ENCODE measurements at places on chromosomes 7 and 10.

GRCh38 chr10:99346247-99346646 is 17.1 kb downstream of the CNNM1 start:
- no peak for DNase-seq

DNA sequence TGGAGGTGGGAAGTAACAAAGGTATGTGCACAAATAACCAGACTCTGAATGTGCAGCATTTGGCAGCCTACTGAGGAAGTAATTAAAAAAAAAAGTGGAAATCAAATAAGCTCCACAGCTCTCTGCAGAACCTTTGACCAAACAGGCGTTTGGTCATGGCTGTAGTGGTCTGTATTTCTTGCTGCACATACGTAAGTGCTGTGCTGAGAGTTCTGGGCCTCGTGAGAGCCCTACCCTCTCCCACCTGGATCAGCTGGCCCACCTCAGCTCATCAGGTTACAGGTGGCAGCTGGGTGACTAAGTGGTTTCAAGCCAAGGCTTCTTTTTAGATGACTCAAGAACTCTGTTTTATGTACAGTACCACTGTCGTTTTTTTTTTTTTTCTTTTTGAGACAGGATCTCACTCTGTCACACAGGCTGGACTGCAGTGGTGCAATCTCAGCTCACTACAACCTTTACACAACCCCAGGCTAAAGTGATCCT is 178.2 kb upstream of the KLF6 start:
- DNase-seq = no peak

- DNase-seq = no peak
Observed at GRCh38 chr7:142413280-142414000, 155.6 kb upstream of the PRSS58 start.

GRCh38 chr10:35574924-35575352 is 30.2 kb upstream of the GJD4 start:
- DNase-seq = no peak

DNA sequence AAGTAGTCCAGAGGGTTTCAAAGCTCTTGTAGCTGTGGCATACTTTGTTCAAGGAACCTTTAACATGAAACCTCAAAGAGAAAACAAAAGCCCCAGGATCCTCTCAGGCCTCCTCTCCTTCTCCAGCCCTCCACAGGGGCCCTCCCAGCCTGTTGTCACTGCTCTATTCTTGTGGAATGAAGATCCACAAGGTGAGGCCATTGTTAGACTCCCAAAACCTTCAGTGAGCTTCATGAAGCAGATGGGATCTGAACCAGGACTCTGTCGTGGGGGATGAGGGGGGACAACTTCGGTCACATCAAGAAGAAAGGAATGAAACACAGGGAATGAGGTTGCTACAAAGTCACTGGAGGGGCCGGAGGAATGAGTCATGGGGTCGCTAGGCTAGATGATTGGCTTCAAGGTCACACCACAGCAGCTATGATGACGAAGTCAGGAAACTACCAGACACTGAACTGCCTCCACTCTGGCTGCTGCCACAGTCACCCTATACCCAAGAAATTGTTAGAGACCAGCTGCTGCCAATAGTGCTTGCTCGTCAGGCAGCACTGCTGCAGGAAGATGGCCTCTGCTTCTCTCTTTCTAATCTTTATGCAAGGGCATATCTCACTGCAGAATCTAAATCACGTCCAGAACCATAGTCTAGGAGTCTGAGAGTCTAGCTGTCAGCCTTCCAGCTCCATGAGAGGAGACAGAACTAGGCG is 208.8 kb downstream of the HIBADH start:
- DNase-seq = no peak

DNA sequence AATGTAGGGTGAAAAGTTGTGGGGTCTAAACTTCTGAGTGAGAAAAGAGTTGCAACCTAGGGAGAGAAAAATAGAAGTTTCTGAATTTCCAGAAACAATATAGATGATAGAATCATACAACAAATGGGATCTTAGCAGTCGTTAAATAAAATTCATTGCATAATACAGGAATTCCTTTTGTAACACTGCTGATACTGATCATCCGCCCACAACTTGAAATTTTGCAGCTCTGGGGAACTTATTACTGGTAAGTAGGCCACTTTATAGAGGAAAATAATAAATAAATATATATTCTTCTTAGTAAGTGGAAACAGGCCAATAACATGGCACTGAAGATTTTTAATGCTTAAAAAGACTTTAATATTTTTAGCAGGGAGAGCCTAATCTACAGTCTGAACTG is 81.9 kb upstream of the SMIM30 start:
- no peak for DNase-seq

GRCh38 chr7:110856704-110857103 is 234.2 kb upstream of the LRRN3 start:
- no peak for DNase-seq

DNA sequence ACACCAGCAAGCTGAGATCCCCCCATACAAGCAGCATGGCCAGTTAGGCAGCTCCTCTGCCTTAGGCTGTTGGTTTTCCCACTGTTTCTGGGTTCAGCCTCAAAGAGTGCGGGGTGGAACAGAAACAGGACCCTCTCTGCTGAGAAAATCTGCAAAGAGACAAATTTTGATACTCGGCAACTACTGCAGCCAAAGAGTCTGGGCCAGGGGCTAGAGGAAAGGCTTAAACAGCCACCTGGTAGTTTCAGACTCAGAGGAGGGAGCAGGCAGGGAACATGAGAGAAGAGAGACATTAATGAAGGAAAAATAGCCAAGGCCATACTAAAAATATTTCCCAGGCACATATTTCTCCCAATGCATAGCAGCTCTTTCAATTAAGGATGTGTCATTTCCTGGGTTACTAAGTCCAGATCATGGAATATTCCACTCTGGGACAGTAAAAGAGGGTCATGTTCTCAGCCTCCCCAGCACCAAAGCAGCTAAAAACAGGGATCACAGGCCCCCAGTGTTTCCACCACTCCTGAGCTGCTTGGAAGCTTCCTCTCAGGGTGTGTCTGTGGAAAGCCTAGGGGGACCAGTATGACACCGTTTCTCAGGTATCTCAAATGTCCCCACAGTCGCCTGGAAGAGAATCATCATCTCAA is 29.8 kb downstream of the PDLIM1 start:
- DNase-seq = no peak

GRCh38 chr10:29714096-29714874 is 79.5 kb upstream of the SVIL start:
- DNase-seq = no peak

GRCh38 chr7:100430493-100431285 is 1.1 kb downstream of the MEPCE start:
- DNase-seq = no peak

- DNase-seq = peak; percentile 63
Observed at GRCh38 chr7:65722361-65722792, 150.5 kb upstream of the VKORC1L1 start.

DNA sequence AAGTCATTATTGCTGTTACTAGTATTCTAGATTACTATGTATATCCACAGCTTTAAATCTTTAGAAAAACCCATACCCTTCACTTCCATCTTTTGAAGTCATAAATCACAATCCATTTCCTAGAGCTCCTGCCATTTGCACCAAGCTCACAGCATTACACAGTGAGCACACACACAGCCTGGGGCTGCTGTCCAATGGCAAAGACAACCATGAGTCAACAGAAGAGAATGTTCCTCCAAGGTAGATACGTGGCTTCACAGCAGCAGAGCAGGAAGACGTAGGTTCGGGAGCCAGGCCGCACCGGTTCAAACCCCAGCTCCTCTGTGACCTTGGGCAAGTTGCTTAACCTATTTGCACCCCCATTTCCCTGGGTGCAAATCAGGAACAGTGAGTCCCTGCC is 234.6 kb downstream of the DIP2C start:
- DNase-seq = no peak

GRCh38 chr7:22607180-22607579 is 107.2 kb upstream of the STEAP1B start:
- no peak for DNase-seq

DNA sequence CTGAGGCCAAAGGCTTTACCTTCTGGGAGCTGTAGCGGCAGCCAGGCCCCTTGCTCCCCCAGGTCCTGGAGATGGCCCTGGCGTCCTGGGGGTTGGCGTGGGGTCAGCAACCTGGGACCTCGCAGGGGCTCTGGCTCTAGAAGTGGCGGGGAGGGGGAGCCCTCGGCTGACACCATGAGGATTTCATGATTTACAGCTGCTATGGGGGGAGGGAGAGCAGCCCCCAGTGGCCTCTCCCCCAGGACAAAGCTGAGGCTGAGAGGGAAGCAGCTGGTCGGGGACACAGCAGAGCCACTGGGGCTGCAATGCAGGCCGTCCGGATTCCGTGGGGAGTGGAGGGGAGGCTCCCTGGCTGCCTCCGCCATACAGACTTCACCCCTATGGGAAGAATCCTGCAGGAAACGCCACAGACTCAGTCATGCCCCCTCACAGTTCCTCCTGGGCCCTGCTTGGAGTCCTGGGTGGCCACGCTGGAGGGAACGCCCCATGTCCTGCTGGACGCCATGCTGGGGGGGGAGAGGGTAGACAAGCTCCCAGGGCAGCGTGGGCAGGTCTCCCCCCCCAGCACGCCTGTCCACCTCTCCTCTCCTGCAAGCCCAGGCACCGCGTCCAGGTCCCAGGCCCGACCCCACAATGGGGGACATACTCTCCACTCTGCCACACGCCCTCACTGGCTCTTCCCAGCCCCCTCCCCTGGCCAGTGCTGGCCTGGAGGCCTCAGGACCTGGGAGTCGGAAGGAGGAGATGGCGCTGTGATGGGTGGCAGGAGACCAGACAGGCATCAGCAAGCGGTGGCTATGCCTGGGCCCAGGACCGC is 243.6 kb downstream of the ELFN1 start:
- DNase-seq = no peak

GRCh38 chr7:125504848-125505247 is 575.2 kb upstream of the POT1 start:
- DNase-seq = no peak

- DNase-seq = no peak
Observed at GRCh38 chr10:80504897-80505465, 32.7 kb upstream of the SH2D4B start.

DNA sequence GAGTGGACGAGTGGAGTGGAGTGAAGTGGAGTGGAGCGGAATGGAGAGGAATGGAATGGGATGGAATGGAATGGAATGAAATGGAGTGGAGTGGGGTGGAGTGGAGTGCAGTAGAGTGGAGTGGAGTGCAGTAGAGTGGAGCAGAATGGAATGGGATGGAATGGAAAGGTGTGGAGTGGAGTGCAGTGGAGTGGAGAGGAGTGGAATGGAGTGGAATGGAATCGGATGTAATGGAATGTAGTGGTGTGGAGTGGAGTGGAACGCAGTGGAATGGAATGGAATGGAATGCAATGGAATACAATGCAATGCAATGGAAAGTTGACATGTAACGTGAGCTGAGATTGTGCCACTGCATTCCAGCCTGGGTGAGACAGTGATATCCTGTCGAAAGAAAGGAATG is 46.4 kb downstream of the ZNF716 start:
- no peak for DNase-seq

DNA sequence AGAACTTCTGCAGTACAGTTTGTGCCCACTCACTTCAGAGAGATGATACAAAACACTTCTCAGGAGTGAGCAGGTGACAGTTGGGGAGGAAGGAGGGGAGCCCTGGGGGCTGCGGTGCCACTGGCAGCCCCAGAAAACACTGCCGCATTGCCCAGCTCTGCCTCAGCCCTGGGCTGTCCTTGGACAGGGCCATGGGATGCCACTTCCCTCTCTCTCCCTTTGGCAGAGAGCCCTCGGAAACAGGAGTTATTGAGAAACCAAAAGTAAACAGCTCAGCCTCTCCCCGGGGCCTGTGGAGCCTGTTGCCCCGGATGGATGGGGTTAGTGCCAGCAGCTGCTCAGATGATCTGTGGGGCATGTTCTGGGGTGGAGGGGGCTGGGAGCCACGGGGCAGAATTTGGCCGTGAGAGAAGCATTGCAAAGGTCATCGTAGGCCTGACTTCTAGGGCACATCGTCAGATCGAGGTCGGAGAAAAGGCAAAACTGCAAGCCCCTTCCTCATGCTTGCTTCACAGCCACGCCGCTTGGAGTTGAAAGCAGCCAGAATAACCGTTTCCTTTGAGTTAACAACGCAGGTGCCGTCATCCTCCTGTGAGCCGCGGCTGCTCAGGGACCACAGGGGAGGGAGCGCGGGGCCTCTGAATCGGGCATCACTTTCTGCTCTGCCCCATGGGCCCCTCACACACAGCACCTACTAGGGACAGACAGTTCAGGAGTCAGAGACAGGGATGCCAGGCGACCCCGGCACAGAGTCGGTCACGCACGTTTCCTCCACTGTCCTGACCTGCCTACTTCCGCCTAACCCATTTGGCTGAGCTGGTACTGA is 256.4 kb downstream of the CAMK1D start:
- peak; percentile 51 for DNase-seq

DNA sequence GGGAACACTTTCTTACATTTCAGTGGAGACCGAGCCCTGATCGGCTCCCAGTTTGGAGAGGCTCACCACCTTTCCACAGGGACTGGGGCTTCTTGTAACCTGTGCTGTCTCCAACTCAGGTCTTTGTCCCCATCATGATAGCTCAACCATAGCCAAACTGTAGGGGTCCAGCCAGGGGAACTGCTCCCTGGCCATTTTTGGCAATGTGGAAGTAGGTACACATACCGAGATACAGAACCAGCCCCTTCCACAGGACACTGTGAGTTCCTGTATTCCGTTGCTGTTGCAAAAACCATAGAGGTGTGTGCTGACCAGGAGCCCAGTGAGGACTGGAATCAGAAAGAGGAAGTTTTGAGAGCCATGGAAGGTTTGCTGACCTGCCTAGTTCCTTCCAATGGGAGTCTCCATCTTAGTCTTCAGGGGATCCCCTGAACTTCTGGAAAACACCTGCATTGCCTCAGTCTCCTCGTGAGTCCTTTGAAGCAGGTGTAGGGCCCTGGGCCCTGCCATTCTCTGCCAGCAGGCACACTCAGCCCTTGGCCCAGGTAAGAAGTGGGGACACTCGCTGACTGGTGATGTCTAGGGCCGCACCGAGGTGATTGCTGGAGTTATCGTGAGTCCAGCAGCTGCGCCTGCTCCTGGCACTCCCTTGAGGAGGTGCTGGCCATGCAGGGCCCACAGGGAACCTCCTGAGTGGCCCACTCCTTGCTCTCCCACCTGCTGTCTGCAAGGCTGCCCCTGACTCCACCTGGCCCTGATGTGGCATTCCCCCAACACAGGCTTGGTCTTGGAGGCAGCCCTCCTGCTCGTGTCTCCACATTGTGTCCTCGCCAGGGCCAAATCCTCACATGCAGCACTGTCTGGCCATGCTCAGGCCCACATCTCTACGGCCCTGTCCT is 11.2 kb downstream of the WDFY4 start:
- no peak for DNase-seq

GRCh38 chr7:13850185-13850752 is 139.2 kb downstream of the ETV1 start:
- no peak for DNase-seq

- peak; percentile 50 for DNase-seq
Observed at GRCh38 chr7:28389504-28390395, 22.6 kb upstream of the CREB5 start.

GRCh38 chr10:91117505-91117904 is 103.0 kb upstream of the PCGF5 start:
- no peak for DNase-seq

GRCh38 chr7:131608116-131608500 is 51.7 kb upstream of the PODXL start:
- DNase-seq = no peak

DNA sequence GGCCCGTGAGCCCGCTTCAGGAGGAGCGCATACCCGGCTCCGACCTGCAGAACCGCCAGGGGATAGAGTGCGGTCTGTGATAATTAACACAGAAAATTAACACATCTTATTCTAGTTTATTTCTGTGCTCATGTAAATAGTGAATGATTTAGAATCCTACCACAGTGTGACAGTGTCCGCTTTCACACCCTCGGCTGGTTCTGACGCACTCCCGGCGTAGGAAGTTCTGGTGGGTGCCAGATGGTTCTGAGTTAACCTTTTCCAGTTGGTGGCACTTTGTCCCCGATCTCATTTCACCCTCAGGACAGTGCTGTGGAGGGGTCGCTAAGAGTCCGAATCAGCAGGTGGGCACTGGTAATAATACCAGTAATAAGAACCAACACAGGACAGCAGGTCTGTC is 28.3 kb upstream of the FXYD4 start:
- no peak for DNase-seq

Measured in naive B cell (primary cell).